Thymus (tissue), 14 donors: ENCODE measurements at places on chromosomes 3 and 15. TPM values are rescaled to one million over a fixed set of nuclear protein-coding genes. Genes with fewer than 3 reads are reported as not detected.

The TEX55 gene
- total RNA-seq, result not detected

- no peaks in the 10 kb centered on the region for H3K27me3 ChIP-seq
- H3K4me1 ChIP-seq, result no peaks in the 10 kb centered on the region
- H3K27ac ChIP-seq, result no peak overlapping the region
- no peak for DNase-seq
- H3K4me3 ChIP-seq, result no peak overlapping the region
- no peaks in the 10 kb centered on the region for H3K36me3 ChIP-seq
Observed at GRCh38 chr15:63945838-63946298, 100.4 kb downstream of the DAPK2 start.

DNA sequence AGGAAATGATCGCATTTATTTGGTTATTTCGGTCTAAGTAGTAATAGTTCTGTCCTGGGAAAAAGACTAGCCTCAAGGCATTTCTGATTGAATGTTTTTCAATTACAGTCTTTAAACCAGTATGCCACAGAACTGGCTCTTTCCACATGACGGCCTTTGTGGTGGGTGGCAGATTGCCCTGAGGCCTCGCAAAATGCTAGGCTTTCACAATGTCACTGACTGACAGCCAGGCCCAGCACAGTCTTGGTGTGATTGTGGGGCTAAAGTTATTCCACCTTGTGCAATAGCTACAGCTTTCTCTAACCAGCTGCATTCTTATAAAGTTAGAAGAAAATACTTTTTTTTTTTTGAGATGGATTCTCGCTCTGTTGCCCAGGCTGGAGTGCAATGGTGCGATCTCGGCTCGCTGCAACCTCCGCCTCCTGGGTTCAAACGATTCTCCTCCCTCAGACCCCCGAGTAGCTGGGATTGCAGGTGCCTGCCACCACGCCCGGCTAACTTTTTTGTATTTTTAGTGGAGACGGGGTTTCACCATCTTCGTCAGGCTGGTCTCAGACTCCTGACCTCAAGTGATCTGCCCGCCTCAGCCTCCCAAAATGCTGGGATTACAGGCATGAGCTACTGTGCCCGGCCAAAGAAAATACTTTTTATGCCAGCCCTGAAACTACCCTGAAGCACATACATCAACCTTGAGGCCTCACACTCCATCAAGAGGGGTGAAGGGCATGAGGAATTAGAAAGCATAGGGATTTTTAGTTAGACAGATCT lies 2.5 kb upstream of the ADIPOQ start:
- H3K4me3 ChIP-seq, result no peak overlapping the region
- no peak for DNase-seq
- no peaks in the 10 kb centered on the region for H3K36me3 ChIP-seq
- no peak overlapping the region for H3K27ac ChIP-seq

DNA sequence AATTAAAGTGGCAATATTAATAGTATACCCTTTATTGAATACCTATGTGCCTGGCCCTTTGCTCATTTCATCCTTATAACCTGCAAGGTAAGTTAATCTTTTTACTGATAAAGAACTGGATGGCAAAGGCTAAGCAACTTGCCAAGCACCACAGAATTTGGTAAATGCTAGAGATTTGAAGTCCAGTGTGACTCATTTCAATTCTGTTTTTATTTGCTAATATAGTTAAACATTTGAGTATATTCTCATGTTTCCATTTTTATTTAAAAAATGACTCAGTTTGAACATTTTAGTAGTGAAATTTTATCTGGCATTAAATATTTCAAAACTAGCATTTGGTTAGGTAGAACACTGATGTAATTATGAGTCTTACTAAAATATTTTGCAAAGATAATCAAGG lies 11.3 kb downstream of the PFN2 start:
- DNase-seq, result no peak
- H3K27ac ChIP-seq, result no peak overlapping the region
- H3K27me3 ChIP-seq, result no peaks in the 10 kb centered on the region
- H3K4me1 ChIP-seq, result no peaks in the 10 kb centered on the region
- H3K4me3 ChIP-seq, result no peak overlapping the region
- no peaks in the 10 kb centered on the region for H3K36me3 ChIP-seq

The ITGA11 gene
- total RNA-seq, result 0.47 TPM

DNA sequence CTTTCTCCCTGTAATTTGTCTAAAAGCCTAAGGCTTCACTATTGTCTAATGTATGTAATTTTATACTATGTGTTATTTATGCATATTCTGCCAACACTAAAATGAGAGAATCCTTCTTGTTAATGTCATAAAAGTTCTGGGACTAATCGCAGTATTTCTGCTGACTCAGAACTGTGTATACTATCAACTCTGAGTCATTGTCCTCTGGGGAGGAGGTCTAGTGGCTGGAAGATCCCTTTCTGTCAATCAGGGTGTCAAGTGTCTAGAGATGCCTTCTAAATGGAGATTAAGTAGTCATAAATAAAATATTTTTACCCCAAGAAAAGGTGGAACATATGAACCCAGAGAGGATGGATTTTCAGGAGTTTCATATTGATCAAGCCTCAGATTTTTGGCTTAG lies 473.4 kb downstream of the AGBL1 start:
- H3K36me3 ChIP-seq, result no peaks in the 10 kb centered on the region
- no peaks in the 10 kb centered on the region for H3K27me3 ChIP-seq
- H3K27ac ChIP-seq, result no peak overlapping the region

- no peak for DNase-seq
- no peaks in the 10 kb centered on the region for H3K27me3 ChIP-seq
- H3K27ac ChIP-seq, result no peak overlapping the region
- H3K4me1 ChIP-seq, result no peaks in the 10 kb centered on the region
- H3K36me3 ChIP-seq, result no peaks in the 10 kb centered on the region
Observed at GRCh38 chr3:89246326-89246725, 138.9 kb downstream of the EPHA3 start.

The STRIT1 gene
- not detected for total RNA-seq

DNA sequence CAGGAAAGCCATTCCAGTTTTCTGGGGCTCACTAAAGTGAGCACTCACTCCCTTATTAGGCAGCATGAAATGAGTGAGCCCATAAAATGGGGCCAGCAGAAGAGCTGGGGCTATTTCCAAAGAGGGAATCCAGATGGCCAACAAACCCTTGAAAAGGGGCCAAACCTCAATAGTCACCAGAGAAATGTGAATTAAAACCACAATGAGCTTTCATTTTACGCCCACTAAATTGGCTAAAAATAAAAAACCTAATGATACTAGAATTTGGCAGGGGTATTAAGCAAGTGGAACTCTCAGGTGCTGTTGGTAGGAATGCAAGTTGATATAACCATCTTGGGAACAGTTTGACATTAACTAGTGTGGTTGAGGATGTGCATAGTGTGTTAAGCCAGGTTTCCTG lies 42.1 kb upstream of the RAF1 start:
- H3K27ac ChIP-seq, result no peak overlapping the region
- no peak overlapping the region for H3K4me3 ChIP-seq
- H3K27me3 ChIP-seq, result no peaks in the 10 kb centered on the region
- no peak for DNase-seq
- no peaks in the 10 kb centered on the region for H3K4me1 ChIP-seq

GRCh38 chr3:197752107-197752506 lies 2.4 kb downstream of the FYTTD1 start:
- H3K27ac ChIP-seq, result no peak overlapping the region
- no peak overlapping the region for H3K4me3 ChIP-seq
- no peak for DNase-seq
- H3K36me3 ChIP-seq, result no peaks in the 10 kb centered on the region
- H3K27me3 ChIP-seq, result no peaks in the 10 kb centered on the region

DNA sequence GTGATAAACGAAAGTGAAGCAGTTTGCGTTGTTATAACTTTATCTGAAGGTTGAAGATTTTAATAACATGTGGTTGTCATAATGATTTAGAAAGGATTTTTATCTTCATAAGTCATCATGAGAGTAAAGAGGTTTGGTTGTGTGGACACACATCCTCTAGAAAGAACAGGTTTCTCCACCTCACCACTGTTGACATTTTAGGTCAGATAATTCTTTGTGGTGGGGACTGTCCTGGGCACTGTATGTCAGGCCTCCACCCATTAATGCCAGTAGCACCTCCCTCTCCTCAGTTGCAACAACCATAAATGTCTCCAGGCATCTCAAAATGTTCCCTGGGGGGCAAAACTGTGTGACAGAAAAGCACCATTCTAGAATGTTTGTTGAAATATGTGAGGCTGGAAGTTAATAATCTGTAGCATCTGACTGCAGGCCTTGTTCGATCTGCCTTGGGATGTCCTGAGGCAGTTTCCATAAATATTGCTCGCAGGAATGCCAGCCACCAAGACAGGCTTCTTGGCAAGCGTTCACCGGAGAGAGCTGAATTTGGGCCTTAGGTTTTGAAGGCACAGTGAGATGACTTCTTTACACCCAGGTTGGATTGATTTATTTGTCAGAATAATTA lies 100.1 kb downstream of the ADAMTSL3 start:
- H3K36me3 ChIP-seq, result no peaks in the 10 kb centered on the region
- no peaks in the 10 kb centered on the region for H3K27me3 ChIP-seq
- H3K4me1 ChIP-seq, result no peaks in the 10 kb centered on the region
- DNase-seq, result no peak
- H3K27ac ChIP-seq, result no peak overlapping the region

- H3K4me3 ChIP-seq, result no peak overlapping the region
- peaks cover 44% of the 10 kb centered on the region for H3K27me3 ChIP-seq
- no peak for DNase-seq
- no peak overlapping the region for H3K27ac ChIP-seq
Observed at GRCh38 chr15:98418122-98418521, 230.2 kb upstream of the IGF1R start.

The USP13 gene
- 3.6 TPM for total RNA-seq

GRCh38 chr3:23697416-23697815 lies 108.3 kb upstream of the UBE2E1 start:
- H3K4me3 ChIP-seq, result no peak overlapping the region
- no peak overlapping the region for H3K27ac ChIP-seq
- peaks cover 15% of the 10 kb centered on the region for H3K4me1 ChIP-seq
- H3K36me3 ChIP-seq, result no peaks in the 10 kb centered on the region

GRCh38 chr3:29484633-29485032 lies 203.8 kb downstream of the RBMS3 start:
- no peak overlapping the region for H3K27ac ChIP-seq
- no peaks in the 10 kb centered on the region for H3K36me3 ChIP-seq
- H3K27me3 ChIP-seq, result no peaks in the 10 kb centered on the region
- H3K4me1 ChIP-seq, result no peaks in the 10 kb centered on the region
- no peak overlapping the region for H3K4me3 ChIP-seq

DNA sequence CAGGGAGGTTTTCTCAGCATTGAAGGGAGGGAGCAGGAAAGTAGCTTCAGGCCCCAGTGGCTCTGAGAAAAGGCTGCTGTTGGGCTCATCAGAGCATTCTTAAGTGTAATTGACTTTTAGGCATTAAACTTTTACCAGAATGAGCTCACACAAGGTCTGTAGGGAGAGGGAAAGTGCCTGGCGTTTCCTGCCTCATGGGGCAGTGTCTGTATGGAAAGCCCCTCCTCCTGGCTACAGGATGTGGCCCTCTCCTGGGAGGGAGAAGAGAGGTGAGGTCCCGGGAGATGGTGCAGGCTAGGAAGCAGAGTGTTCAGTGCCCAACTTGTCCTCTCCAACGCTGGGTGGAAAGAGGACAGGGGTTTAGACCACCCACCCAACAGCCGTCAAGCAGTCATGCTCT lies 21.3 kb upstream of the SCN10A start:
- H3K27ac ChIP-seq, result no peak overlapping the region
- H3K27me3 ChIP-seq, result no peaks in the 10 kb centered on the region
- no peaks in the 10 kb centered on the region for H3K36me3 ChIP-seq
- no peaks in the 10 kb centered on the region for H3K4me1 ChIP-seq
- no peak for DNase-seq

The RASSF1 gene
- total RNA-seq, result 17.6 TPM

The THRB gene
- total RNA-seq, result 2.2 TPM

The KNG1 gene
- 0.14 TPM for total RNA-seq

DNA sequence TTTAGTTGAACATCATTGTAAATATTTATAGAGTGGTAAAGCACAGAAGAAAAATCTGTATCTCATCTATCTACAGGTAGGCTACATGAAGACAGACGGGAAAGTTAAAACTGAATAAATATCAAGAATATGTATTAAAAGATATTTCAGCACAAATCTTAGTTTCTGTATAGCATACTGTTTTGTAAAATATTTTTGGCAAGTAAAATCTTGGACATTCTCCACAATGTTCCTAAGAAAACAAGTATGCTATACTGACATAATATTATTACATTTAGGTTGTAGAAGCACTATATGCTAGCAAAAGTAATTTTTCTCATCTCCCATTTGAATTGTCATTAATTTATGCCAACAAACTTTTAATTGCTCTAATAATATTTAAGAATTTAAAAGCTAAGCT lies 326.4 kb upstream of the ARL6 start:
- no peak overlapping the region for H3K4me3 ChIP-seq
- H3K27me3 ChIP-seq, result no peaks in the 10 kb centered on the region
- DNase-seq, result no peak
- no peaks in the 10 kb centered on the region for H3K4me1 ChIP-seq
- H3K27ac ChIP-seq, result no peak overlapping the region
- no peaks in the 10 kb centered on the region for H3K36me3 ChIP-seq

The SLC12A1 gene
- total RNA-seq, result 0.05 TPM

DNA sequence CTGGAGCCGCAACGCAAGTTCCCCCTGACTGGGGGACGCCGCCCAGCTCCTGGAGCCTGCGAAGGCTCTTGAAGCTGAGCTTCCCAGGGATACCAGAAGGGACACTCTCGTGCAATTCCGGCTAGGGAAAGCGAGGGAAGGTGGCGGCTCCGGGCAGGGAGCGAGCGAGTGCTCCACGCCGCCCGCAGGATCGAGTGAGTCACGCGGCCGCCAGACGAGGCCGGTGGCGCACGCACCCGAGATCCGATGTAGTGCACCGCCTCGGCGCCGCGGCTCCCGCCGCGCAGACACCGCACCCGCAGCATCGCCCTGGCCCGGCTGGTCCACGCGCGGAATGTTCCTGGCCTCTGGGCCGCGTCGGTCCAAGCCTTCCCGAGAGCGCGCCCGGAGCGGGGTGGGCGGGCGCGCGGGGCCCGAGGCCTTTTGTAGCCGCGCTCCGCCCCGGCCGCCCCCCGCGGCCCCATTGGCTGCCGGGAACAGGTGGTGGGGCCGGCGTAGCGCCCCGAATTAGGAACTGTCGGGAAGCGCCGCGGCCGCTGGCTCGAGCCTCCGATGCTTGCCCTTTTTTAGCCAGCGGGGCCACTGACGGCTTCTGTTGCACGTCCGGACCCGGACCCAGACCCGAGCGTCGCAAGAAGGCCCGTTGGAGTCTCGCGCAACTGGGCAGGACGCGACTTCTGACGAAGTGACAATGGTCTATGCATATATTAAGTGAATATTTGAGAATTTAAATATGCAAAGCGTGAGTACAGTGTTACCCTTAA lies at the start of gene GATM:
GATM (minus strand) TSS at position 396 of the 764 bp plus-strand sequence; CDS start at position 305, 91 bp downstream.
- H3K27ac ChIP-seq, result no peak within 1 kb of the TSS
- peak within 1 kb of the TSS; percentile 46 for H3K4me3 ChIP-seq
- peak; percentile 46 for DNase-seq
- no peaks in the 10 kb centered on the region for H3K36me3 ChIP-seq
- peaks cover 7% of the 10 kb centered on the region for H3K4me1 ChIP-seq

- no peak overlapping the region for H3K27ac ChIP-seq
- no peaks in the 10 kb centered on the region for H3K27me3 ChIP-seq
- no peak overlapping the region for H3K4me3 ChIP-seq
Observed at GRCh38 chr3:76735152-76735551, 304.7 kb upstream of the ROBO2 start.

The SENP5 gene
- 24.8 TPM for total RNA-seq
